ENCODE measurements at places on chromosomes 12 and 14. TPM values are rescaled to one million over a fixed set of nuclear protein-coding genes. Genes with fewer than 3 reads are reported as not detected.

Gene KIAA0586
- total RNA-seq, result 20.1 TPM

Gene SDR9C7
- total RNA-seq, result 0.17 TPM

Gene PRH2
- not detected for total RNA-seq

Gene GPR84
- total RNA-seq, result not detected

Gene SOAT2
- not detected for total RNA-seq

Gene CCDC196
- total RNA-seq, result not detected

Gene GLS2
- total RNA-seq, result 0.94 TPM

Gene RTN1
- 1.2 TPM for total RNA-seq

Gene RHOF
- total RNA-seq, result 31.9 TPM

Gene GAS2L3
- total RNA-seq, result 3.4 TPM

Gene PTPRQ
- total RNA-seq, result 0.18 TPM

Gene C12orf60
- total RNA-seq, result 1.7 TPM

Gene GARIN6
- total RNA-seq, result not detected

Measured in astrocyte (in vitro differentiated cells and primary cell).